ENCODE measurements at places on chromosomes 13 and 19. TPM values are rescaled to one million over a fixed set of nuclear protein-coding genes. Genes with fewer than 3 reads are reported as not detected.

Gene NLRP4
- not detected for total RNA-seq

DNA sequence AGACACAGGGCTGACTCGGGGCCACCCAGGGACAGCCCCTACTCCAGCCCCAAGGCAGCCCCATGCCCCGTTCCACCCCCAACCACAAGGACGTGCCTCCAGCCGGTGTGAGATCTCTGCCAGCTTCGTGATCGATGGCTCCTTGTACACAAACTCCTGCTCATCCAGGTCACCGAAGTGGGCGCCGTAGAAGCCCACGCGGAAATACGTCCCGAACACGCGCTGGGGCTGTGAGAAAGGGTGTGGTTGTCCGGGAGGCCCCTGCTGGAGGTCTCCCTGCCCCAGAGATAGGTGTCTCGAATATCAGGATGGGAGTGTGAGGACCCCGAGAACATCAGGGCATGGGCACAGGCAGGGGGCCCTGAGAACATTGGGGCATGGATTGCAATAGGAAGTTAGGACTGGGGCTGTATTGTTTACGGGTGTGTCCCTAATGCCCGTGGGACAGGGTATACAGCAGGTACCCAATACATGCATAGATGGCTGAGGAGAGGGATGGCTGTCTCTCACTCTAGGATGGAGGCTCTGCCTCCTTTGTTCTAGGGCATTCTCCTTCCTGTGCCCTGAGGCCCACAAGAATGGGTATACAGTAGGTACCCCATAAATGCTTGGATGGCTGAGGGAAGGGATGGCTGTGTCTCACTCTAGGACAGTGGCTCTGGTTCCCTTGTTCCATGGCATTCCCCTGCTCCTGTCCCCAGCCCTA lies 5.3 kb upstream of the KANK2 start:
- no peak overlapping the region for H3K4me3 ChIP-seq
- peaks cover 49% of the 10 kb centered on the region for H3K4me1 ChIP-seq
- H3K36me3 ChIP-seq: peaks cover 12% of the 10 kb centered on the region
- no peak for DNase-seq

DNA sequence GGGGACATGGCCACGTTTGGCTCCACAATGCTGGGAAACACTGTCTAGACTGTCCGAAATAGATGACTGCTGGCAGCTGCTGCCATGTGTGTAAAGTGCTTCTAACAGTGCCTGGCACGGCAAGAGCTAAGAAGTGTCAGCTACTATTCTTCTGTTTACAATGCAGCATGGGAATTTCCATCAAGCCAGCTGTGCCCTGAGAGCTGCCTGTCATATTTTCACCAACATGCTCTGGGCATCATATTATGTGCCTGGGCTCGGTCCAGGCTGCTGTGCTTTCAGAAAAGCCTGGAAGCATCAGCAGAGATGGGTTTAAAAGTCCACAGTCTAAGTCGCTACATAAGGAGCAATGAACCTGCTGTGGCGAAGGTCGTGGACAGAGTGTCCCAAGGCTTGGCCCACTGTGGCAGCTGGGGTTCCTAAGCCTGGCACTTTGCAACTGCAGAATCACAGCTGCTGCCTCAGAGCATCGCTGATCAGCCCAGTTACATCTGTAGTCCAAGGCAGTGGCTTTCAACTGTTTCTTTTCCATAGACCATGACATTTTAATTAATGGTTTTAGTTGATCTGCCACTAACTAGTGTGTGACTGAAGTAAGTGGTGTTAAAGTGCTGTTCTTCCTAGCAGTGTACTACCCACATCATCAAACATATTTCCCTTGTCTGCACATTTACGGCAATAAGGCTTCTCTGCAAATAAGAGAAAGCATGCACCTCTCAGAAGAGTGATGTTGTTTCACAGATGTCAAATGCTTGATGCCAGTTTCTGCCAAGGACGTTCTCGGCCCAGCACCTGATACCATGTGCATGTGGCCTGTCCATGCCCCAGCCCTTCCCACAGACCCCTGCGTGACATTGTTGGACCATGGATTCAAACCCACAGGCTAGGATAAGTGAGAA lies 95.7 kb upstream of the C1QTNF9B start:
- DNase-seq: no peak
- H3K27ac ChIP-seq: no peak overlapping the region
- no peaks in the 10 kb centered on the region for H3K36me3 ChIP-seq
- no peaks in the 10 kb centered on the region for H3K27me3 ChIP-seq
- no peaks in the 10 kb centered on the region for H3K4me1 ChIP-seq

Gene DNAJC3
- total RNA-seq: 32.6 TPM

DNA sequence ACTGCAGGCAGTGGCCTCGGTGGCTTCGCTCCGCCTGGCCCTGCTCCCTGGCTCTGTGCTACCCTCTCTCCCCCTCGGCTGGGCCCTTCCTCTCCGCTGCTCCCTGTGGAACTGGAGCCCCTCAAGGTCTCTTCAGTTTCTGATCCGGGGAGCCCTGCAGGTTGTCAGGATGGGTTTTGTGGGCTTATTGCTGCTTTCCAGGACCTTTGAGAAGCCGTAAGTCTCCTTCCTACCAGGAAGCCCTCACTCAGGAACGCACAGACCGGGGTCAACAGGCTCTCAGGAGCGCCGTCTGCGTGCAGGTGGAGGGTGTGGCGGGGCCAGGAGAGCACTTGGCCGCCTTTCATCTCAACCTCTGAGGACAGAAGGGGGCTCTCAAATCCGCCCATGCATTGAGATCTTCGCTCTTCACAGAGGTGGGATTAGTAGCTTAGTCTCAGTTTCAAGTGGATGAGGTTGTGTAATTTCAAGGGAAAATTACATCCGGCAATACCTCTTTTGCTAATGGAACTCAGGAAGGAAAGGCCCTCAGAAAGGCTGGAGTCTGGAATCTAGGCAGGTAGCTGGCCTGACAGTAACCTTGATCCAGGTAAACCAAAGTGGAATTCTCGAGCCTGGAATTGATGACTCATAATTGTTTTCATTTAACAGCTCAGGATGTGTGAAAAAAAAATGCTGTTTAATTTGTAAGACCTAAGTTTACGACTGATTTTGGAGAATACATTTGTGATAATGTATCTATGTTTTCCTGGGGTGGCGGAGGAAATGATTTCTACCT lies 102.0 kb downstream of the ATP11A start:
- no peak overlapping the region for H3K27ac ChIP-seq
- DNase-seq: peak; percentile 32
- H3K27me3 ChIP-seq: no peaks in the 10 kb centered on the region
- H3K36me3 ChIP-seq: no peaks in the 10 kb centered on the region
- H3K4me3 ChIP-seq: no peak overlapping the region

- H3K4me3 ChIP-seq: no peak overlapping the region
- no peaks in the 10 kb centered on the region for H3K27me3 ChIP-seq
- H3K27ac ChIP-seq: no peak overlapping the region
These were observed 14.6 kb downstream of the ACER1 start for GRCh38 chr19:6318772-6319171.

GRCh38 chr13:87130423-87130822 lies 540.7 kb upstream of the SLITRK5 start:
- no peak overlapping the region for H3K27ac ChIP-seq
- no peaks in the 10 kb centered on the region for H3K4me1 ChIP-seq
- H3K27me3 ChIP-seq: no peaks in the 10 kb centered on the region
- DNase-seq: no peak
- no peaks in the 10 kb centered on the region for H3K36me3 ChIP-seq

GRCh38 chr19:16262618-16263017 lies 62.0 kb upstream of the KLF2 start:
- no peak overlapping the region for H3K4me3 ChIP-seq
- H3K4me1 ChIP-seq: peaks cover 38% of the 10 kb centered on the region
- H3K36me3 ChIP-seq: no peaks in the 10 kb centered on the region

DNA sequence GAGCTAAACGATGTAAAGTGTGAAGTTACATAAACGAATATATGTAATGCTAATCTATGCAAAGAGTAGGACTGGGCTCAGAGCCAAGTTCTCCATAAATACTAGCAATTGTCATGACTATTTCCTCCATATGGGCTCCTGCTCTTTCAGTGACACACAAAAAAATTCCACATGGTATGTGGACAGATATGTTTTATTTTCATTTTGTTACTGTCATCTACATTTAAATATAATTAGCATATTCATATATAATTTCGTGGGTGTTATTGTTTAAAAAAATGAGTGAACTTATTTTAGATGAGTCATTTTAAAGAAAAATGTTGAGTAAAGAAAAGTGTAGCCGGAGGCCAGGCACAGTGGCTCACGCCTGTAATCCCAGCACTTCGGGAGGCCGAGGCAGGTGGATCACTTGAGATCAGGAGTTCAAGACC lies 5.0 kb upstream of the IGSF23 start:
- no peak overlapping the region for H3K27ac ChIP-seq
- DNase-seq: no peak
- no peaks in the 10 kb centered on the region for H3K4me1 ChIP-seq

Gene SYNGR4
- not detected for total RNA-seq

DNA sequence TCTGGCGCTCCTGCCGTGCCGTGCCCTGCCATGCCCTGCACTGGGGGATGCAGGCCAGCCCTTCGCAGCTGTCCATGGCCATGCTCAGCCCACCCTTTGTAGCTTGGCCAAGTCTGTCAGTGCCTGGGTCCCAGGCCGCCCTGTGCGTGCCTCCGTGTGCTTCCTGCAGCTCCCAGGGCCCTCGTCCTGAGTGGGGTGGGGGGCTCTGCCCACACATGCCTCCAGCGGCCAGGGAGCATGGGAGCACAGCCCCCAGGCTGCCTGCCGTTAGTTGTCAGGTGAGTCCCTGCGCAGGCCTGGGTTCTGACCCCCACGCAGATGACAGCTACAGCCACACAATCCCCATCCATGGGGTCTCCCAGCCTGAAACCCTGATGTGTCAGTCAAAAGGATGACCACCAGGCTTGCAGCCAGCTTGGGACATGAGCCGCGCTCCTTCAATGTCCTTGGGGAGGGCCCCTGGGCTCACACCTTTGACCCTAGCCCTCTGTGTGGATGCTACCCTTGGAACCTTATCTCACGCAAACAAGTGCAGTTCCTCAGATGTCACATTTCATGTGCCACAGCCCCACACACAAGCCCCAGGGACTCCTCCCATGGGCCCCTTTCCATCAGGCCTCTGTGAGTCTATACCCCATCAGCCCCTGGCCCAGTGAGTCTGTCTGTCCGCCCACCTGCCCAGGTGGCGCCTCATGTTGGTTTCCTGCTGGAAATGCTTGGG lies 24.5 kb downstream of the TMED1 start:
- H3K4me1 ChIP-seq: peaks cover 10% of the 10 kb centered on the region
- H3K27ac ChIP-seq: no peak overlapping the region
- no peak for DNase-seq
- peaks cover 76% of the 10 kb centered on the region for H3K36me3 ChIP-seq

Gene TPRX2
- total RNA-seq: not detected

Gene KLK4
- total RNA-seq: not detected
